A172 (cell line): ENCODE measurements at places on chromosomes 12 and 14.

GRCh38 chr12:130770413-130771028, 54.4 kb upstream of the RIMBP2 start:
- no peak for DNase-seq

DNA sequence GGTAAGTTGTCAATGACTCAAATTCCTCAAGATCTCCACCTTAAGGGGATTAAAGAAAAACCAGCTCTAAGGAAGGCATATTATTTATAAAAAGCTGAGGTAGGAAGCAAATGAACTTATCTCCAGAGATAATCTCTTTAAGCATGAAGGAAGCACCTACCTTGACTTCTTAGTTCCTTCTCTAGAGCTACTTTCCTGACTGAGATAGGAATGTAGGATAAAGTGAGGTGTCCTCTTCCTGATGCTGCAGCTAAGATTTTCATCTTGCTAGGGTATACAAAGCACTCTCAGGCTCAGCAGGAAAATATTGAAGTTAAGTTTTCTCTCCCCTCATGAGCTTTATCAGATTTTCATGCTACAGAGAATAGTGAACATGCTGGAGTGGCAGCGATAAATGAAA, 163.0 kb upstream of the E2F7 start:
- no peak for DNase-seq

DNA sequence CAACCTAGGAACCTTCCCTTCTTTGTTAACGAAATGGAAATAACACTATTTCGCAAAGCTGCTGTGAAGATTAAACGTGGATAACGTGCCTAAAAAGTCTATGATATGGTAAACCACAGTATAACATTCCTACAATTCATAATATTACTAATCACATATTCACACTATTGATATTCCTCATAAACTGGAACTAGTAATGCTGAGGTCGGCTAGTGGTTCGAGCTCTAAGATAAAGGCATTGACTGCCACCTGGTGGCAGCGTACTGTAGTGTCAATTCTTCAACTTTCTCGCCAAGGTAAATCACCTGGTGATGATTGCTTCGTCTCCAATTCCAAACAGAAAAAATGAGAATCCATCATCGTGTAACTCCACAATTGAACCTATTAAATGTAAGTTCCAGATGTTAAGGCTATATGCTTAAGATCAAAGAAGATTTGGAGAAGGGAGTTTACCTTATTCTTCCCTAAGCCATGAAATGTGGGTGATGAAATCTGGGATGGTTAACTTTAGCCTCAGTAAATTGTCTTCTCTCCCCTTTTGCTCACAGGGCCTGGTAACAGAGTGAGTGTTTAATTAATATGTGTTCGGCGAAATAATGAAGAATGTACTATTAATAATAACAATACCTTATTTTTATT, 197.5 kb upstream of the TMEM132C start:
- DNase-seq = peak; percentile 60

DNA sequence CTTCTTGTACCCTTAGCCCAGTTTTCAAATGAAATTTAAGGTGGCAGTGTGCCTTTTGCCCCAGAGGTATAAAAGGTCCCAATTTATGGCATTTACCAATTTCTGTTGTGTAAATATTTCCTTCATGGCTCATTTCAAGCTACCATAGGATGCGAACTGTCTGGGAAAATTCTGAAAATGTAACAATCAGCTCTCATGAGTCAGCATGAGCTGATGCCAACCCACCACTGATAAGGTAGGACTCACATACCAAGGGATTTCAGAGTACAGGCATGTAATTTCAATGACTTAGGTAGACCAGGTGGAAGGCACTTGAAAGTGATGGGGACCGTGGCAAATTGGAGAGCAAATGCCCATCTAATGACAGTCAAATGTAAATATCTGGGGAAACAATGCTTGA, 169.5 kb downstream of the TTC8 start:
- peak; percentile 55 for DNase-seq

DNA sequence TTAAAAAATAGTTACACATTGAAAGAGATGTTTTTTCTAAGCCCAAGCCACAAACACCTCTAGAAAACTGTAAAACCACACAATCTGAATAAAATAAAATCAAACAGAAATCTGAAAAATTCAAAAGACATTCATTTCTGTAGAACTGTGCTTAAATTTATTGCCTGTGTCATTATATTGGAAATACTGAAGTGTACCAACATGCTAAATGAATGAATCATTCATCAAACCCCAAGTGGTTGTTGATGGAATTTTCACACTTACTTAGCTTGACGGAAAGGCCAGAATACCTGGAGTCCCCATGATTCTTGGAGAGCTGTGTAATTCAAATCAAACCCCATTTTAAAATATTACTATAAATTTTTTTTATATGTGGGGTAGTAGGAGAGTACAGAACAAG, 2.7 kb downstream of the KITLG start:
- peak; percentile 19 for DNase-seq

GRCh38 chr14:40009771-40010170, 577.5 kb upstream of the FBXO33 start:
- no peak for DNase-seq

GRCh38 chr12:31521964-31522363, 69.0 kb downstream of the DENND5B start:
- no peak for DNase-seq

DNA sequence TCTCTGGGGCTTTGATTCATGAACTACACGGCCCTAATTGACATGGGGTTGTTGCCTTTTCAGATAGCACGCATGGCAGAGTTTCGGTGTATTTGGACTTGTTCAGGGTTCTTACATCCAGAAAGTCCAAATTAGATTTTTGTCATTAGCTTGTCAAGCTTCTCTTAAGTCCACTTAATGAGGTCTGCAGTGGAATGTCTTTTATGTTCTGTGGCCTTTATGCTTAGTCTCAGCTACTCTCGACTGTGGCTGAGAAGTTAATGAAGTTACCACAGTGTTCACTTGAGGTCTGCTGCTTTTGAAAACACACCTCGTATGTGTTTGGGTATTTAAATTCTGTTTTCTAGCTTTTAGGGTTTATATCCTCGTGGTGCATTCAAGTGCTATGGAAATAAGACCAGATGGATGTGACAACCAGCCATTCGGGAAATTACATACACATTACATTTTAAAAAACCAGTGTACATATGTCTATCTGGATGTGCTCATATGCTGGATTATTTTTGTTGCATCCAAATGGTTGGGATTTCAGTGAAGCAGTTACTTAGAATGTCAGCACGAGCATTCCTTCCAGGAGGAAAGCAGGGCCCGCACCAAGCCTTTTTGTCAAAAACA, 80.2 kb downstream of the RMST start:
- DNase-seq = no peak

- no peak for DNase-seq
Measured at GRCh38 chr12:130800312-130800711, 38.7 kb downstream of the STX2 start.

- DNase-seq = no peak
Measured at GRCh38 chr14:72891666-72892102, 2.2 kb downstream of the DPF3 start.

DNA sequence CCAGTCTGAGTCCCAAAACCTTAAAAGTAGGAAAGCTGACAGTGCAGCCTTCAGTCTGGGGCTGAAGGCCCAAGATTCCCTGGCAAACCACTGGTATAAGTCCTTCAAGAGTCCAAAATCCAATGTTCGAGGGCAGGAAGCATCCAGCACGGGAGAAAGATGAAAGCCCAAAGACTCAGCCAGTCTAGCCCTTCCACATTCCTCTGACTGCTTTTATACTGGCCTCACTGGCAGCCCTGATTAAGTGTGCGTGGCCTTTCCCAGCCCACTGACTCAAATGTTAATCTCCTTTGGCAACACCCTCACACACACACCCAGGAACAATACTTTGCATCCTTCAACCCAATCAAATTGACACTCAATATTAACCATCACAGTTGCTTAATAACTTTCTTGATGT, 372.1 kb upstream of the CCDC196 start:
- no peak for DNase-seq

GRCh38 chr12:101115326-101115725, 94.7 kb downstream of the SLC5A8 start:
- DNase-seq = no peak

GRCh38 chr12:119594399-119594730, 791 bp downstream of the TMEM233 start:
- no peak for DNase-seq

- DNase-seq = no peak
Measured at GRCh38 chr12:70486588-70486987, 120.5 kb downstream of the KCNMB4 start.

GRCh38 chr14:90541076-90541634, 144.3 kb downstream of the CALM1 start:
- no peak for DNase-seq

- no peak for DNase-seq
Measured at GRCh38 chr14:75174066-75174465, 2.3 kb downstream of the TMED10 start.

- DNase-seq = no peak
Measured at GRCh38 chr12:88558340-88558867, 21.9 kb downstream of the KITLG start.

DNA sequence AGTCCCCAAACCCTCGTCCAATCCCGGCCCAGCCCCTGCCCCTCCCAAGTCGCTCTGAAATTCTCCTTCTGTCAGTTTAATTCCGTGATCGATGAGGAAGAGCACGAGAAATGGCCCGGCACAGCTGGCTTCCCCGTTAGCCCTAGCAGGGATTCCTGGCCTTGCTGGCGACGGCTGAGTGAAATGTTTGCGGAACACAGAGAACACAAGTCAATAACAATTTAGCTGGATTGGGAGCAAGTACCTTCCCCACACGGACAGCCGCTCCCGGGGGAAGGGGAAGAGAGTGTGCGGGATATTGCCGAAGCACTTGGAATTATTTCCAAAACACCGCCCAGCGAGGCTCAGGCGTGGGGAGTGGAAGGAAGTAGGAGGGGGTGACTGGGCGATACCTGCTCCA, 134.6 kb downstream of the RBM19 start:
- DNase-seq = no peak

GRCh38 chr14:71270111-71270510, 362.9 kb downstream of the PCNX1 start:
- DNase-seq = no peak

- no peak for DNase-seq
Measured at GRCh38 chr14:40986655-40987054, 620.0 kb upstream of the LRFN5 start.
